ENCODE measurements at places on chromosomes 3 and 15. TPM values are rescaled to one million over a fixed set of nuclear protein-coding genes. Genes with fewer than 3 reads are reported as not detected.

GRCh38 chr3:151322511-151322910 lies 5.9 kb upstream of the GPR87 start:
- no peak for ATAC-seq

DNA sequence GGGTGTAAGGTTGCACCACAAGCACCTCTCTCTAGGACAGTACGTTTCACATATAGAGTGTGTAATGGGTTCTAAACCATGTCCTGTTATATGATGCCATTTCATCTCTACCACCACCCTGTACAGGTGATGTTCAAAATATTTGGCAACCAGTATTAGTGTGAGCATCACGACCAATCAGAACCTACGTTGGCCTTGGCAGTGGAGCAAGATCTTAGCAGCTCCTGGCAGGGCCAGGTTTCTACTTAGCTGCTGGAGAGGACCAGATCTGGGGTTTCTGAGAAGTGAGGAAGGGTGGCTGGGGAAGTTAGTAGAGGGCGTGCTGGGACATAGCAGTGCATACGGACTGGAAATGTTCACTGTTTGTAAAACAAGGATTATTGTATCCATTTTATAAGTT lies 23.1 kb upstream of the MITF start:
- ATAC-seq: no peak

GRCh38 chr3:193960487-193961274 lies 175.3 kb upstream of the HES1 start:
- peak; percentile 99 for ATAC-seq

DNA sequence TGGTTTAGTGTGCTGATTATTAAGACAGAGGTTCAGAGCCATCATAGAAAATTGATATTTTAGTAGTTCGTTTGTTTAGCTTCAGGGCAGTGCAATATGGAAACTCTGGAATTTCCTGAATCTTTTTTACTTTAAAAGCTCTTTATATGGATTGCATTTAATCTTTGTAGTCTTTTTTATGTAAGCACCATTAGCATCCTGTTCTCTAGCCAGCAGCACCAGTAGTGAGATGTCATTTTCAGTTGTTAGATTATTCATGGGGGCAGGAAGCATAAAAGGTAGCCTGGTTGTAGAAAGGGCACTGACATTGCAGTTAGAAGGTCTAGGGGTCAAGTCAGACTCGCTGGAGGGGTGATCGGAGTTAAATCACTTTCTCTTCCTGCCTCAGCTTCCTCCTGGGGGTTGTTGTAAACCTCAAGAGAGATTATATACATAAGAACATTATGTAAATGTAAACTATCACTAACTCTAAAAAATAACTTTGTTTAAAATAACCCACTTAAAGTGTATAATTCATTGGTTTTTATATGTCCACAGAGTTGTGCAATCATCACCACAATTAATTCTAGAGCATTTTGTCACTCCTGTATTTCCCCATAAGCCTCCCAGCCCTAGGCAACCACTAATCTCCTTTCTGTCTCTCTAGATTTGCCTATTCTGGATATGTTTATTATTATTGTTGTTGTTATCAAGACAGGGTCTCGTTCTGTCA lies 31.4 kb upstream of the ITPKA start:
- peak; percentile 20 for ATAC-seq

GRCh38 chr3:104519068-104519467 lies 847.6 kb upstream of the ALCAM start:
- no peak for ATAC-seq

- no peak for ATAC-seq
Observed at GRCh38 chr3:36211652-36211999, 168.7 kb upstream of the STAC start.

GRCh38 chr3:187257992-187258692 lies 33.4 kb downstream of the MASP1 start:
- no peak for ATAC-seq

DNA sequence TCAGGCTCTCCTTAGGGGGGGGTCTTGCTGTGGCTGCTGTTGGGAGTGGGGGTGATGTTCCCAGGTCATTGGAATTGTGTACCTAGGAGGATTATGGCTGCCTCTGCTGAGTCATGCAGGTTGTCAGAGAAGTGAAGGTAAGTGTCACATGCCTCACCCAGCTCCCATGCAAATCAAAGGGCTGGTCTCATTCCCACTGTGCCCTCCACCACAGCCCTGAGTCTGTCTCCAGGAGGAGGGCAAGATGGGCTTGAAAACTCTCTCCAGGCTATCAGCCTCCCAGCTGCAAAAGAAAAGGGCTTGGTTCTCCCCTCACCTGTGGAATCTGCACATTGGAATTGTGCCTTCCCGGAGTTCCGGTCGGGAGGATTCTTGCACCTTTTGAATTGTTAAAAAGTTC lies 580.5 kb downstream of the NSUN3 start:
- no peak for ATAC-seq

ZNF710 gene
- 11.3 TPM for total RNA-seq

Data from motor neuron (in vitro differentiated cells).